ENCODE measurements at places on chromosomes 5 and 9.
A peak's percentile ranks its signal among the peaks of the same experiment; 100 is the strongest.

DNA sequence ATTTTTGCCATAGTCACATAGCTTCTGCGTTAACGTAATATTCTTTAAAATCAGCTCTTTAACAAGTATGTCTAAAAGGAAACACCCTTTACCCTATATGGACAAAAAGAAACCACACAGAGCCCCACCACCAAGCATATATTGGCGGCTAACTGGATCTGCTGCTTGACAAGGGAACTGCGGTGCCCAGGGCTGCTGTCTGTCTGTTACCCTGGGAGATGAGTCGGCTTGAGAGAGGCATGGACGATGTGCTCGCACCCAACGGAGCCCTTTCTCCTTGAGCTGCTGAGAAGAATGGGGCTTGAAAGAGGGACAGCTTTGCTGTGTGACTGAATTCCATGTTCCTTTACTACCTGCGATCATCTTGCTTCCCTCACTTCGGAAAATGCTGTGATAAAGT is 158.6 kb upstream of the SHB start:
- no peak for DNase-seq

DNA sequence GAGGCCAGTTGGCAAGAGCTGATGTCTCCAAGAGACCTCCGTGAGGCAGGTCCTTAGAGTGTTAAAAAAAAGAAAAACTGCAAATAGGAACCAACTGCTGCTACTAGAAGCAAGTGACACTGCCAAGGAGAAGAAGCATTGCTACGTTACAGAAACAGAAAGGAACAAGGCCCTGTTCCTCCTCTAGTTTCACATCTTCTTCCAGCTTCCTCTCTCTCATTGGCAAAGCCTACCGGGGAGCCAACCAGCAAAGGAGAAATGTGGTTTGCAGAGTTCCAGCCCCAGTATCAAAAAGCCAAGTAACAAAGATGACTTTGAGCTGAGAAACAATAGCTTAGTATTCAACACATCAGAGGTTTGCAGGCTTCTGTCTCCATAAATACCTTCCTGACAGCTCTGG is 145.9 kb downstream of the PRELID2 start:
- no peak for DNase-seq

DNA sequence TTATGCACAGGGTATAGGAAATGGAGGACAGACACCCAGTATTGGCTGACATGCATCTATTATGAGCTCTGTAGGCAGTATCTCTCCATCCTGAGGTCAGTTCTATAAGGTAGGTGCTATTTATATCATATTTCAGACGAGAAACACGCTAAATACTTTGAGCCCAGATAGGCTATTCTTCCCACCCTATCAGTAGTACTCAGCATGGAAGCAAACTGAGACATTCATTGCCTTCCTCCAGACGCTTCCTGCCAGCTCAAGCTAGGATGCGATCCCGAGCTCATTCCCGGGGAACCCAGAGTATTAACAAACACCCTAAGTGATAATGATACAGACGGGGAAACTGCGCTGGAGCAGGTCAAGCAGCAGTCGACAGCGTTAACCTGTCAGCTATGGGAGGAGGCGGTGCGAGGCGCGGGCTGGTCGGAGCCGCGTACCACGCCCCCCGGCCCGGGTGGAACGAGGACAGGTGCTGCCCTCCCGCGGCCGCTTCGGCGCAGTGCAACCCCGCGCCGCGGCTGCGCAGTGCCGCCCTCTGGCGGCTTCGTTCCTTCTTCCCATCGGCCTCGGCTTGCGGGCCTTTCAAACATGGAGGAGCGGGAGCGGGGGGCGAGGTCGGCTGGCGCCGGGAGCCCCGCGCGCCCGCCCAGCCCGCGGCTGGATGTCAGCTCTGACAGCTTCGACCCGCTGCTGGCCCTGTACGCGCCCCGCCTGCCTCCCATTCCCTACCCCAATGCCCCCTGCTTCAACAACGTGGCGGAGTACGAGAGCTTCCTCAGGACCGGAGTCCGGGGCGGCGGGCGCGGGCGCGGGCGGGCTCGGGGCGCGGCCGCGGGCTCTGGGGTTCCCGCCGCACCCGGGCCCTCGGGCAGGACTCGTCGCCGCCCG is at the start of gene LSM11:
TSS of gene LSM11 (plus strand) at position 550 of the 888 bp plus-strand sequence. CDS start at position 589, 39 bp downstream.
- DNase-seq, result peak; percentile 95

DNA sequence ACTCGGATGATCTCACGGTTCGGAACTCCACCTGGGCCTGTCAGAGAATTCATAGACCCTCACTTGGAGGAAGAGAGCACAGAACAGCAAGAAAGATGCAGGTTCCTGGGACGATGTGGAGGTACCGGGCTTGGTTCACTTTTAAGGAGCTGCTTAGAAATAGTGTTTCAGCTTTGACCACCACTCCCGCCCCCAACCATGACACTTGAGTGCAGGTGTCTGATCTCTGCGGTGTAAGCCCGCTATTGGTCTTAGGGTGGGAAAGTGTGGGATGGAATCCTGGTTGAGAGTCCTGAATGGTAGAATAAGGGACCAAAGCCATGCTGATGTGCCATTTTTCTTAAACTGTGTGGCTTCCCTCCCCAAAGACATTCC is 97.2 kb upstream of the LMX1B start:
- no peak for DNase-seq

DNA sequence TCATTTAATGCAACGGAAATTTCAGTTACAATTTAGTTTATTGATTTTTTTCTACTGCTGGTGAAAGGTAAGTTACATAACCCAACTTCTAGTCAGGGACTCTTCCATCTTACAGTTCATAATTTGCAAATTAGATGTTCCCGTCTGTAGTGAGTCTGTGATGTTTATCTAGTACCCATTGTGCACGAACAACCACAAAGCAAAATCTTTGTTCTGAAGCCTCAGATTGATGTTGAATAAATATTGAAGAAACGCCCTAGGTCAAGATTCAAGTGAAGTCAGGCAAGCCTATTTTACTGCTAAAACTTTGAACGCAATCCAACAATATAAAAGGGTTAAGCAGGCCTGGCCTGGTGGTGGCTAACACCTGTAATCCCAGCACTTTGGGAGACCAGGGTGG is 43.1 kb downstream of the BASP1 start:
- no peak for DNase-seq

DNA sequence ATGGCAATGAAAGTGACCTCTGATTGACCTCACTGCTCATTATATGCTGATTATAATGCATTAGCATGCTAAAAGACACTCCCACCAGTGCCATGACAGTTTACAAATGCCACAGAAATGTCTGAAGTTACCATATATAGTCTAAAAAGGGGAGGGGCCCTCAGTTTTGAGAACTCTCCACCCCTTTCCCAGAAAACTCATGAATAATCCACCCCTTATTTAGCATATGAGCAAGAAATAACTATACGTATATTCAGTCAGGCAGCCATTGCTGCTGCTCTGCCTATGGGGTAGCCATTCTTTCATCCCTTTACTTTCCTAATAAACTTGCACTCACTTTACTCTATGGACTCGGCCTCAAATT is 163.1 kb downstream of the ESM1 start:
- DNase-seq, result no peak

GRCh38 chr9:133119103-133119845 is 1.8 kb downstream of the RALGDS start:
- peak; percentile 51 for DNase-seq

GRCh38 chr9:73640971-73641370 is 489.3 kb downstream of the ANXA1 start:
- DNase-seq, result no peak

GRCh38 chr5:72392326-72392733 is 72.2 kb downstream of the PTCD2 start:
- no peak for DNase-seq

DNA sequence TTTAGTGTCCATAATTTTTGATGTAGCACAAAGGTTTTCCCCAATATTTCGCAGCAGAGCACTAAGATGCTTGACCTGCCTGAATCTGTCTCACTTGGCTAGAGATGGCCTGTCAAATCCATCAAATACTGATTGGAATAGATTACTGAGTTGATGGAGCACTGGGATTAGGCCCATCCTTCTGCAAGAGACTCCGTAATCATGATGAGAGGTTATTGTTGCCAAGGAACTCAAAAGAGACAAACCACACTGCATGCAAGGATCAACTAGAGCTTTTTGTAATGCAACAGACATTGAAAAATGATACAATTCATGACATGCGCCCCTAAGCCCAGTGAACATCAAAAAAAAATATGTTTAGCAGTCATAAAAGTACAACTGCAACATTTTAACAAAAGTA is 585.3 kb upstream of the GRAMD2B start:
- no peak for DNase-seq

DNA sequence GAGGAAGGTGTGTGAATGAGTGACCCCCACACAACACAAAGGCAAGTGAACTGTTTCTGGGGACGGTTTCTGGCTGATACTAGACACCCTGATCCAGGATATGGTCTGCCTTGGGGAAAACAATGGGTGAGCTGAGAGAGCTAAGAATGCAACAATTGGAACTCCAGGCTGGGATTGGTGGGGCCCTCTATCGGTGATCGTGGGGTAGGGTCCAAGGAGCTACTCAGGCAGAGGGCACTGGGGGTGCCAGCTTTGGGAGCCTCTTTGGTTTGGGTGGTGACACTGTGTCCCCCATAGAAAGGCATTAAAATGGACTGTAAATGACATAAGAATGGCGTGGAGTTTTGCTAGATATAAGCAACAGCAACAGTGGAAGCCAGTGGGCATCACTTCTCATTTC is 439.1 kb downstream of the DMAC1 start:
- DNase-seq, result no peak

DNA sequence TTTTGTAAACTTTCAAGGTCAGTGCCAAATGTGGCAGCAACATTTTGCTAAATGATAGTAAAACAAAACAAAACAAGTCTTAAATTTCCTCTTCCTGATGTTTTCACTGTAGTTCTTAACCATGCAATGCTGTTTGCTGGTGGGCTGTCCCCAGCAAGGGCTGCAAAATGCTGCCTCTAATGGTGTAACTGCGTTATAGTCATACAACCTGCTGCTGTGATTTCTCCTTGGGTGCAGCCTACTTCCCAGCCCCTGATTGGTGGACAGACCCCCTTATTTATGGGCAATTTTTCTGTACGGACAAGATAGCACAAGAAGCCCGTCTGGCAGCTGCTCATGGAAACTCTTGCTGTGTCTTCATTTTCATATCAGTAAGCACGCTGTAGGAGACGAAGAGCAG is 26.6 kb upstream of the PIP5K1B start:
- peak; percentile 20 for DNase-seq

DNA sequence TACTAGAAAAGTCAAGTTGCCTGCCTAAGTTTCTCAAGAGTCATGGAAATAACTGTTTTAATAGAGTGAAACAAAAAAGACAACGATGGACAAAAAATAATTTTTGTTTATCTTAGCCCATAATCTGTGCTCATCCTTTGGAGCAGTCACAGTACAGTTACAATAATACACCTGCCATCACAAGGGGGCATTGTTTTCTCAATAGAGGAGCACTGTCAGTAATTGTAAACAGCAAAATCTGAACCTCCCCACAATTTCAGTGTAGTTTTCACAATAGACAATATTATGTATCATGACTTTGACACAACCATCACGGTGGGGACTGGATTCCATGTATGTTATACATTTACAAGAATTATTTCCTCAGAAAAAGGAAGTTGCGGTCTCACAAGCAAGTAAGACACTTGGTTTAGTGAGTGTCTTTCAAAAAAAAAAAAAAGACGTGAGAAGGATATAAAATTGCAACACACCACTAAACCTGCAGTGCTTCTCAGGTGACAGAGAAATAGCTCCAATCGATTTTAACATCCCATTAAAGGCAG is 586.3 kb downstream of the PTPRD start:
- no peak for DNase-seq

GRCh38 chr5:165393839-165394238 is 1888.4 kb downstream of the MAT2B start:
- DNase-seq, result no peak

GRCh38 chr5:125603321-125603720 is 819.9 kb upstream of the GRAMD2B start:
- no peak for DNase-seq

Measured in nephron progenitor cell (in vitro differentiated cells).